T-helper 22 cell (primary cell): ENCODE measurements at places on chromosomes 2 and 18.

- DNase-seq: no peak
These were observed 82.3 kb upstream of the GCFC2 start for GRCh38 chr2:75792996-75793395.

DNA sequence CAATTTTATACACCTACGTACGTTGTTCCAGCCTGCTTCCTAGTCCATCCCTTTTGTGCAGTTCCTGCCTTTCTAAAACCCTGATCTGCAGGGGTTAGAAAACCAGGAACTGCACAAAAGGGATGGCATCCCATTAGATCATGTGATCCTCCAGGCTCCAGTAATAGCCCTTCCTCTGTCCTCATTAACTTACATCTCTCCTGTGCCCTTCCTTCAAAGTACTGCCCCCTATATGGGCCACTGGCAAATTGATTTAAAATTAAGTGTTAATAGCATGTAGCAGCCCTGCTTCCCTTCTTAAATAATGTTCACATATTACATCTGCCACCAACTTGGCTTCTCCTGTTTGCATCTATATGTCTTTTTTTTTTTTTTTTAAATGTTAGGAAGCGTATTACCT lies 61.3 kb upstream of the NXPH2 start:
- DNase-seq: no peak

GRCh38 chr2:37786854-37787253 lies 115.4 kb upstream of the CDC42EP3 start:
- no peak for DNase-seq

GRCh38 chr18:48781988-48782363 lies 168.8 kb downstream of the SMAD7 start:
- no peak for DNase-seq

GRCh38 chr18:44799382-44799906 lies 118.8 kb downstream of the SETBP1 start:
- DNase-seq: no peak

GRCh38 chr18:13281406-13281805 lies 62.8 kb downstream of the LDLRAD4 start:
- DNase-seq: no peak

- DNase-seq: no peak
These were observed 31.8 kb downstream of the TGIF1 start for GRCh38 chr18:3481696-3482210.

DNA sequence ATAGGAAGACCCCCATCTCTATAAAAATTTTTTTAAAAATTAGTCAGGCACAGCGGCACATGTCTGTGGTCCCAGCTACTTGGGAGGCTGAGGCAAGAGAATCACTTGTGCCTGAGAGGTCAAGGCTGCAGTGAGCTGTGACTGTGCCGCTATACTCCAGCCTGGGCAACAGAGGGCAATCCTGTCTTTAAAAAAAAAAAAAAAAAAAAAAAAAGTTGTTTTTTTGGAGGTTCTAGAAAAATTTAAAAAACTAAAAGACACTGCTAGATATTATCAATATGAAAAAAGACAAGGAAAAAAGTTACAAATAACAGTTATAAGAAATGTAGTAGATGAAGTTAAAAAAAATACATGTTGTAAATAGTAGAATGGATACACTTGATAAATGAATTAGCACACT lies 56.1 kb upstream of the C2orf15 start:
- DNase-seq: no peak

DNA sequence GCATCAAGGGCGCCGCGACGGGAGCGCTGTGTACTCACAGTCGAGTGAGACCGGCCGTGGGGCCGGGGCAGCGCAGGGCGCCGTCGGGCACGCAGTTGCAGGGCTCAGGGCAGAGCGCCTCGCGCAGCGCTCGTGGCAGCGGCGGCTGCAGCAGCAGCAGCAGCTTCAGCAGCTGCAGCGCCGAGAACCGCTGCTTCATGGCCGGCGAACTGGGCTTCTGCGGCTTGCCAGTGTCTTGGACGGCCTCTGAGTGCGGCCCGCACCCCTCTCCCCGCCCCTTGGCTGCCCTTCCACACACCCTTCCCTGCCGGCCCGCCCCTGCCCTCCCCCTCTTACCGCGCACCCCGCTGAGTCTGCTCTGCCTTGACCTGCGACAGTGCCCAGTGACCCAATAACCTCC lies at the start of gene LHCGR:
TSS of gene LHCGR (minus strand) at position 252 of the 400 bp plus-strand sequence. CDS start at position 199, 53 bp downstream.
- DNase-seq: no peak

DNA sequence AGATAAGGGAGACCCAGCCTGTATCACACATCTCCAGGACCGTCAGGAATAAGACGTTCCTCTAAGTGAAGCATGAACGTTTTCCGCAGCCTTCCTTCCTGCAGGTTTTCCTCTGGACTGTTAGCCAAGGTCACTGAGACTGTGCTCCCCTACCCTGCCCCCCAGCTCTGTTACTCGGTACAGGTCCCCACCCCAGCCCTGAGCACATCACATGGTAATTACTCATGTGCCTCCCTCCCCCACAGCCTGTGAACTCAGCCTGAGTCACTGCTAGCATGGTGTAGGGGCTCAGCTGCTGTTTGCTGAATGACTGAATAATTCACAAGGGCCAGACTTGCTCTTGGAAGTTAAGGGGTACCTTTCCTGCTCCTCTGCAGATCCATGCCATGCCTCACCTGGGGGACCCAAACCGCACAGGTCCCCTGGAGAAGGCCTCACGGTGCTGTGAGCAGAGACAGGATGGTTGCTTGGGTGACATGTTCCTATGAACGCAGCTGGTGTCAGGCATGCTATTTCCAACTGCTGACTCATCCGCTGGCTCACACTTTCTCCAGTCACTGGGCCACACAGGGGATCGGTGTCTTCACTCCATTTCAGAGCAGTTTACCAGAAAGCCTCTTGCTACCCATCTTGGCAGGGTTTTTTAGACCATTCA lies 88.2 kb downstream of the PLB1 start:
- no peak for DNase-seq

DNA sequence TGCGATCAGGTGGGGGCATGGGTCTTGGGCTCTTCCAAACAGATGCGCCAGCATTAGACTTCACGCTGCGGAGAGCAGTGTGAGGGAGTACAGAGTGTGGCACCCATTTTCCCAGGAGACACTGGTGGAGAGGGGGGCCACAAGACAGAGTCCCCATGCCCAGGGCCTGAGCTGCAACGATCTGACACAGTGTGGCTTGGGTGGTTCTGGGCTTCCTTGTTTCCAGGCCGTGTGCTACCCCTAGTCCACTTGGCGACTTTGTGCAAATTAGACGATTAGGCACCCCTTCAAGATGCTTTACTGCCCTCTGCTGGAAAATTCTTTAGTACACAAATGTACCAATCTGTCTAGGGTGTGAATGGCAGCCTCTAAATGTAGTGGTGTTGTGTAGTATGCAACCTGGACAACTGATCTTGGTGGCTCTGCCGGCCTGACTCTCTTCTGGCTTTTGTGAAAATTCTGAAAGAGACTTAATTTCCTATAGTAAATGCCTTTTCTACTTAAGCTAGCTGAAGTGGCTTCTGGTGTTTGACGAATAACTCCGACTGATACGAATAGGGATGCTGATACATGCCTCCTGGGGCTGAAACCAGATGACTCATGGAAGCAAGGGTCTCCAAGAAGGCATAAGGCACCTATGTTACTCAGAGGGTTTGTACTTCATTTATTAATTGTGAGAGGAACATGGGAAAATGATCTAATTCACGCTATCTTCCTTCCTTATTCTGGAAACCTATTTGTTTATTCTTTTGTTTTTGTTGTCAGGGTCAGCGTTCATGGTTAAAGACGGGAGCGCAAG lies 92.3 kb upstream of the SMAD2 start:
- DNase-seq: no peak

- no peak for DNase-seq
These were observed 38.4 kb upstream of the NXPH2 start for GRCh38 chr2:138818556-138818955.

DNA sequence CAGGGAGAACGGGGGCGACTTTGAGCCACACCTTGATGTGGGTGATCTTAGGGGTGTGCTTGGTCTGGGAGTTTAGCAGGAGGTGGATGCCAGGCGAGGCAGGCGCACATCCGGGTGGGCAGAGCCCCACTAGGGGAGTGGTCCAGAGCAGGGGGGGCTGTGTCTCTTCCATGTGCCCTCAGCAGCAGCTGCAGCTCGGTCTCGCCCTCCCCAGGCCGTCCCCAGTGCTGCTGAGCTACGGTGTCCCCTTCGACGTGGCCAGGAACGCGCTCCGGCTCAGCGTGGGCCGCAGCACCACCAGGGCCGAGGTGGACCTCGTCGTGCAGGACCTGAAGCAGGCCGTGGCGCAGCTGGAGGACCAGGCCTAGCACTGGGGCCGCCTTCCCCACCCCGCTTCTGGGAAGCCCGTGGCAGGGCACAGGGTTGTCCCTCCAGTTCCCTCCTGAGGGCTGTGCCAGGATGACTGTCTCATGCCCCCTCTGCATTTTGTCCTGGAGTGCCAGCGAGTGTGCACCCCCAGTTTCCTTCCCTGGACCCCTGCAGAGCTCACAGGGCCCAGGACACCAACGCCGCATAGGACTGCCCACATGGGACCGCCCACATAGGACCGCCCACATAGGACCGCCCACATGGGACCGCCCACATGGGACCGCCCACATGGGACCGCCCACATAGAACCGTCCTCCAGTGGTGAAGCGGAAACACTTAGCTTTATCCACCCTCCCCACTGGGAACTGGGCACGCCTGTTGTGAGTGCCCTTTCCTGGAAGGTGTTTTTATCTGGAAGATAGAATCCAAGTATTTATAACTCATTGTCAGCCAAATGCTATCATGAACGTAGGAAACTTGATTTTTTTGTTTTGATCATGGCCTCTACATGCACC lies 1.9 kb upstream of the ESPNL start:
- no peak for DNase-seq

- DNase-seq: no peak
These were observed 270.9 kb downstream of the TWIST2 start for GRCh38 chr2:239118675-239119211.

- DNase-seq: no peak
These were observed 47.5 kb upstream of the STAT1 start for GRCh38 chr2:191061381-191061980.

GRCh38 chr18:49075681-49076080 lies 124.9 kb upstream of the SMAD7 start:
- no peak for DNase-seq

DNA sequence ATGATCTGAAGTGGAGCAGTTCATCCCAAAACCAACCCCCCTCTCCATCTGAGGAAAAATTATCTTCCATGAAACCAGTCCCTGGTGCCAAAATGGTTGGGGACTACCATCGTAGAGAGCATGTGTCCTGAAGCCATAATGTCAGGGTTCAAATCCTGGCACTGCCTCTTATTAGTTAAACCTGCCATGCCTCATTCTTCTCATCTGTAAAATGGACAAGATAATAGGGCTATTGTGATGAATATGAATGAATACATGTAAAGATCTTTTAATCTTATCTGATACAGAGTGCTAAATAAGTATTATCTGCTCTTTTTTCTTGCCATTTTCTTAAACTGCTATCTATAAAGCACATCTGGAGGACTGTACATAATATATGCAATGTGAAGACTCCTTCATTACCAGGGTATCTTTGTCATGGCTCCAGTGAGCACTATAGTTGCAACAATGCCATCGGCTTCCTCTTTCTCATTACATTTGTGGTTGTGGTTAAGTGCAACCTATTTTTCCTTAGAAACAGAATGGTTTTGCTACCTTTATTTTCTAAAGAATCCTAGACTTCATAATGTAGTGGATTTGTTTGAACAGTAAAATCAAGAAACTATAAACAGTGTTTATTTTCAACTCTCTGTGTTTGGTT lies 27.0 kb downstream of the MFSD6 start:
- DNase-seq: no peak
